MCF 10A (cell line): ENCODE measurements at places on chromosomes 5 and 9.

GRCh38 chr9:82526577-82526976, 536.4 kb downstream of the RASEF start:
- no peak for DNase-seq

DNA sequence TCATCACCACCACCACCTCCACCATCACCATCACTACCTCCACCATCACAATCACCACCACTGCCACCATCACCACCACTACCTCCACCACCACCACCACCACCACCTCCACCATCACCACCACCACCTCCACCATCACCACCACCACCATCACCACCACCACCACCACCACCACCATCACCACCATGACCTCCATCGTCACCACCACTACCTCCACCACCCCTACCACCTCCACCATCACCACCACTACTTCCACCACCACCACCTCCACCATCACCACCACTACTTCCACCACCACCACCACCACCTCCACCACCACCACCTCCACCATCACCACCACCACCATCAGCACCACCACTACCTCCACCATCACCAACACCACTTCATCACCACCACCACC, 23.5 kb upstream of the ADCY2 start:
- no peak for DNase-seq

- DNase-seq, result no peak
Observed at GRCh38 chr9:78928625-78929405, 631.9 kb downstream of the PSAT1 start.

DNA sequence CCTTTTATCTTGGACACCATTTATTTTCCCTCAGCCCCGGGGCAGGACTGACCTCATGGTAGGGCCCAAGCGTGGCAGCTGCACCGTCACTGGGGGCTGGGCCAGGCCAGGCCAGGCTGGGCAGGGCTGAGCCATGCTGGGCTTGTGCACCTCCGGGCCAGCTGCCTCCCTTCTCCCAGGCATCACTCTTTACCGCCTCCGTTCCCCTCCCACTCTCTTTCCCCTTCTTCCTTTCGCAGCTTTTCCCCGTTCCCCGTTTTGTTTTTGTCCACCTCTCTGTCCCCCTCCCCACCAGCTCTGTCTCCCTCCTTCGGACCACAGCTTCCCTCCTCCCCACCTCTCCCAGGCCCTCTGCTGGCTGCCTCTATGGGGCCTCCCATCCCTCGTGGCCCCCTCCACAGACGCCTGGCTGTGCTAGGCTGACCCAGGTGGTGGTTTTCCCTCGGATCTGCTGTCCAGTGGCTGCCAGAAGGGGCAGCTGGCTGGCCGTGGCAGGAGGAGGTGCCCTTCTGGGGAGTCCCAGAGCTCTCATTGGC, 17.9 kb downstream of the FGF18 start:
- DNase-seq, result no peak

DNA sequence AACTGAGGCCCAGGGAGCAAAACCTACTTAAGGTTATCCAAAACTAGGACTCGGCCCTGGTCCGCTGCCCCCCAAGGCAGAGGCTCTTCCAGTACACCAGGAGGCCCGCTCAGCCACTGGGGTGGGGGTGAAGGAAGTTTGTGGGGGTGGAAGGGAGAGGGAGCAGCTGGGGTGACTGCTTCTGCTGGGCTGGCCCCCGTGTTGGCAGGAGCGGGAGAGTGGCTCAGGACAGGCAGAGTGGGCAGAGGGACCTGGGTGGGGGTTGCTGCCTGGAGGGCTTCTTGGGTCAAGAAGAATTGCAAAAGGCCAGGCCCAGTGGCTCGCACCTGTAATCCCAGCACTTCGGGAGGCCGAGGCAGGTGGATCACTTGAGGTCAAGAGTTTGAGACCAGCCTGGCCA, 8.2 kb upstream of the TRIM14 start:
- no peak for DNase-seq

- DNase-seq, result no peak
Observed at GRCh38 chr5:89452081-89452480, 569.1 kb upstream of the MEF2C start.

- peak; percentile 71 for DNase-seq
Observed at GRCh38 chr9:136488247-136489214, 5.7 kb upstream of the SEC16A start.
